ENCODE measurements at places on chromosomes 7 and 10.

GRCh38 chr7:43484678-43485395 is 98.1 kb upstream of the STK17A start:
- DNase-seq = no peak

DNA sequence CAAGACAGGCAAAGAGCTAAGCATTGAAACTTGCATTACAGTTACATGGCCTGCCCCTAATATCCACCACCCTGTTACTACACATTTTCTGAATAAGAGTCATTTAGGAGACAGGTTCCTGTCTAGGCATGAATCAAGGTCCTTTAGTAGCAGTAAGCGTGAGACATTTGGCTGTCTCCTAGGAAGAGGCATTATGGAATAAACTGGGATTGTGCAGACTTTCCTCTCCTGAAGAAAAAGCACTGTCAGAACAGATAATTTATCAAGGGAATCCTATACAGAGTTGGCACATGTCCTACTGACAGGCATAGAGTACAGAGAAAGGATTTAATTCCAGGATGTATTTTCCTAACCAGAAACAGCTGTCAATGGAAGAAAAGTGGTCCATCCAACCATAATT is 111.9 kb downstream of the INHBA start:
- DNase-seq = no peak

- DNase-seq = no peak
Measured at GRCh38 chr10:37268266-37268665, 142.9 kb downstream of the ANKRD30A start.

DNA sequence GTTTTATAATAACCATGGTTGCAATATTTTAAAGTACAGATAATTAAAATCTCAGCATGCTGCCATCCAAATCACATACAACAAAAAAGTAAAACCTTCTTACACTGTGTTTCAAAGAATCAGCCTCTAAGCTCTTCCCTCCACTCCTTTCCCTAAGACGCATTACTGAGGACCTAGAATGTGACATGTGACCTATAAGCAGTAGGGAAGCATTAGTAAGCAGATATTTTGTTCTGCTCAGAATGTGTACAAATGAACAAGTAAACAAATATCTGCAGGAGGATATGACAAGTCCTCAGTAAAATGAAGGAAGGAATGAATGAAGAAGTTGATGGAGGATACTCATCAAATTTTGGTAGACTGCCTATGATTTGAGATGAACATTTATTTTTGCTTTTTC is 49.1 kb downstream of the RAB11FIP2 start:
- no peak for DNase-seq

DNA sequence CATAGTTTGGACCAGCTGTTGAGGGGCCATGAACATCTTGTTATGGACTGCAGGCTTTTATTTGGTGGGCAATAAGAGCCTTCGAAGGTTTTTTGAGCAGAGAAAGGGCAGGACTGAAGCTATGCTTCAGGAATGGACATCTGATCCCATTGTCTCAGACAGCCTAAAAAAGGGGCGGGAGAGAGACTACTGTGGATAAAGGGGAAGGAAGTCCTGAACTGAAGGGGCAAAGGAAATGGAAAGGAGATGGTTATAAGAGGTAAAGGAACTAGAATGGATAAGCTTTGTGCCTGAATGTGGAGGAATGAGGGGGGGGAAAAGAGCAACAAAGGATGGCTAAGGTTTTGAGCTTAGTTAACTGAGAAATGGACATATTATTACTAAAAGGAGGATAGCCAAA is 172.5 kb downstream of the SKAP2 start:
- no peak for DNase-seq

DNA sequence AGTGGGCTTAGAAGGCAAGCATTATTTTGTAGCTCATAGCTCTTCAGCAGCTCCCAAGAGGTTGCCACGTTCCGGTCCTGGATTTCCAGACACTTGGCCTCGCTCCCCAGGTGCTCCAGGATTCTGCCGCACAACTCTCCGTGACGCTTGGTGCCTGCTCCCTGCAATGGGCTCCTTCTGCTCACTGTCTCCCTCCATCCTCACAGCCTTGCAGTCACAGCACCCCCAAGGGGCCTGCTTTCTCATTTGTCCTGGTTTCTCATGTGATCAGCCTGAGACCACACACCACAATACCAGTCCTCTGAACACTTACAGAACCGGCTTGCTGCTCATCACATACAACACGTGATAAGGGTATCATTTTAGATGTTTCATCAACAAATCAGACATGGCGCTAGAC is 9.8 kb downstream of the IGFBP3 start:
- DNase-seq = no peak

- DNase-seq = no peak
Measured at GRCh38 chr10:10591715-10592341, 425.8 kb upstream of the CELF2 start.

DNA sequence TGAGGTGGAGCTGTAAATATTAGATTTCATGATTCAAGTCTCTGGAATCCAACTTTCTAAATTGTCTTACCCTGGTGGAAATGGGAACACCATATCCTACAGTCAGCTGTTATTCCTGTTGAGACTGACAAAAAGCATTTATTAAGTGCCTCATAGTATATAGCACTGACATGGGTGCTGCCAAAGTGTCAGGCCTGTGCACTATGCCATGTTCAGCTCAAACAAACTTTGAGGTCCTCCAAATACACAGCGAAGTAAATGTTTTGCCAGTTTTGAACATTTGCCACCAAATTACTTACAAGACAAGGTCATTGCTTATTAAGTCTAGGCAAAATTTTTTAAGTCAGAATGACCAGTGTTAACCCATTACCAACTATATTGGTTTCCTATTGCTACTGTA is 162.9 kb upstream of the SLC25A13 start:
- DNase-seq = no peak

GRCh38 chr7:77442636-77443035 is 26.5 kb upstream of the GSAP start:
- DNase-seq = peak; percentile 36

DNA sequence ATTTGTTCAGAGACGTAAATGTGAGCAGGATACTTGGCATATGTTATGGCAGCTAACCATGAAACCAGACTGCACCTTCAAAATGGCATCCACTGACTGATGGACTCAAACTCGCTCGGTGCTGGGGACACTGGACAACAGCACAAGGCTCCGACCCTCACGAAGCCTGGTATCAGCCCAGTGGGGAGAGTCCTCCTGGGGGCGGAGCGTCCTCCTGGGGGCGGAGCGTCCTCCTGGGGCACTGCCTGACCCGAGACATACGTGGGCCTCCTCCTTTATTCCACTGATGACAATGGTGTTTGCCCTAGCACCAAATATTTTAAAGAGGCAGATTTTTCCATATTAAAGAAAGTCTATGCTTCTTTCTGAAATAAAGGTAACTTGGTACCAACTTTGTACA is 39.5 kb downstream of the ESYT2 start:
- DNase-seq = no peak

DNA sequence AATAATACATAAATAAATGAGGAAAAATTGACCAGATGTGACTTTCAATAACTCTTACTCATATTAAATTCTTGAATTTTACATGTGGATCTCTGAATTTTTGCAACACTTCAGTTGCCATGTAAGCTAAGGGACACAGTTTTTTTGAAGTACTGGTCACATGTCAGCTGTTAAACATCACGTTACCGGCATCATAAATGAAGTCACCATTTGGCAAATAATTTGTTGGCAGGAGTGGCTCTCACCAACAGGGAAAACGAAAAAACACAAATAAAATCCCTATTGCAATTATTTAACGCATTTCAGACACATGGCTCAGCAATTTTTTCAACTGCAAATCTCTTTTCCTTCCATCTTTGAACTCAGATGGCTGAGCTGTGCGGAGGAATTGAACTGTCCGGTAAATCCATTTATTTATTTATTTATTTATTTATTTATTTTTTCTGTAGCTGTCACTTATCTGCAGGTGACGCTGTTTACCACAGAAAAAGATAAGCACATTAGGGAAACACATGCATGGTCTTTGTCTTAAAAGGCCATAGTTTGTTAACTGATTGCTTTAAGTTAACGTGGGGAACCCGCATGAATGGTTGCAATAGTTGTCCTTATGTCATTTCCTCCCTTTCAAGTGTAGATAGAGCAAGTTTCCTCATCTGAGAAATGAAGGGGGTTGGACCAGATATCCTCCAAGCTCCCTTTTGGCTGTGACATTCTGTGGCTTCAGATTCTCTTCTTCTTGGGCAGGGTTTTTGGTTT is 64.7 kb upstream of the JAZF1 start:
- no peak for DNase-seq

- DNase-seq = no peak
Measured at GRCh38 chr7:153444641-153445040, 607.6 kb upstream of the DPP6 start.

DNA sequence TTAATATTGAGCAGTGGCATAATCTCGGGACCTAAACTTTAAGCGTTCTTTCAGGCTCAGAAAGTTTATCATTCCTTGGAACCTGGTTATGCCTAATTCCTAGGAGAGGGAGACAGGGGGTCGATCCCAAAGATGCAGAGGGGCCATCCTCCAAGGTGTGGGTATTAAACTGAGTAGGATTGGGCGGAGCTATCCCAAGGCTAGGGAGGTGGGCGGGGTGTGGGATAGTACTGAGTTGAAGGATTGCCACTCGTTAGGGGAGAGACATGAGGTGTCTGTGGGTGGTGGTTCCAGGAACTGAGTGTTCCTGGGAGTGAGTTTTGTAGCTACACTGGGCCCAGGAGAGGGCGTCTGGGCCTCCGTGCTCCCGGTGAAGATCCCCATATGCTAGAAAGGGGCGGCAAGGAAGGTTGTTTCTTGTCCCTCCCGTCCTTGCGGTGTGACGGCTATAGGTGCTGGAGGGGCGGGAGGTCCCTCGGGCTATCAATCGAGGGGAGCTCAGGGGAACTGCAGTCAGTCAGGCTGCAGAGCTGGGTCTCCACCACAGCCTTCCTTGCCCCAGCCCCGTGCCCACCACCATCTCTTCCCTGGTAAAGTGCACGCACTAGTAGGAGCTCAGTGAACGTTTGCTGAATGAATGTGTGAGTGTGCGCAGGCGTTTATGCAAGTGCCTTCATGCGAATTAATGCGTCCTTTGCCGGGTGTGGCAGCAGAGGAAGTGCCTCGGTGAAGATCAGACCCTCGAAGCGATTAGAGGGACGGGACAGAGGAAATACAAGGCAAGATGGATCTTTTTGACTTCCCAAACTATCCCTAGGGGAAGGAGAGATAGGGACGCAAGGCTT is 3.0 kb upstream of the HMX2 start:
- DNase-seq = no peak

- no peak for DNase-seq
Measured at GRCh38 chr7:151034312-151035025, 6.2 kb downstream of the ABCB8 start.

GRCh38 chr10:98925651-98926050 is 310.0 kb downstream of the HPSE2 start:
- DNase-seq = no peak

- DNase-seq = peak; percentile 39
Measured at GRCh38 chr7:117072620-117073118, 119.4 kb downstream of the ST7 start.

GRCh38 chr7:16989811-16990413 is 108.1 kb upstream of the AGR3 start:
- peak; percentile 45 for DNase-seq

DNA sequence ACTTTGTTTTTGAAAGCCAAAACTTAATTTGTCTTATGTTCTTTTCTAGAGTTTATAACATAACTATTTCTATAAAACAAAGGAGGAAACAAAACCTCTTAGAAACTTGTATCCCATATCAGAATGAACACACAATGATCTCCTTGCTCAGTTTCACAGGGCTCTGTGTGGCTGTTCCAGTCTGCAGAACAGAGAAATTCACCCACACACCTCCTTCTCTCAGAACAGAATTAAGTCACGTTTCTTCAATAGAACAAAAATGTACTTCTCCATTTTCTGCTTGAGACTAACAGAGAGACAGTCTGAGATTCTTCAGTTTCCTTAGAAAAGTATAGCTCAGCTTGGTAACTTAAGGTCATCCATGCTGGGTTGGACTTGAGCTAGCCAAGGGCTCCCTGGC is 15.8 kb upstream of the DOCK1 start:
- no peak for DNase-seq

DNA sequence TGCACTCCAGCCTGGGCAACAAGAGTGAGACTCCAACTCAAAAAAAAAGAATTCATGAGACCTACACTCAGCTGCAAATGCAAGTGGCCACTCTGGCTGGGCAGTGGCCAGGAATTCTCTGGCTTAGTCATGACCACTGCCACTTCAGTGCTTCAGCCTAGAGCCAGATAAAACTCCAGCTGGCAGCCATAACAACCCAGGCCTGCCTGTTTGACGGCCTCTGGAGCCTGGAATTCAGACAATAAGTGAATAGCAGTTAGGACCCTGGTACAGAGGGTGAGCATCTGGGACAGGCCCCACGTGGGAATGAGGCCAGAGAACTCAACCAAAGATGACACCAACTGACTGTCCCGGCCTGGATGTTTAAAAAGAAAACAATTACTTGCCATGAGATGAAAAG is 18.9 kb downstream of the RCC1L start:
- peak; percentile 91 for DNase-seq

- DNase-seq = peak; percentile 89
Measured at GRCh38 chr7:128031901-128032604, 816 bp upstream of the LRRC4 start.

- no peak for DNase-seq
Measured at GRCh38 chr10:100904917-100905316, 7.8 kb upstream of the SLF2 start.

- DNase-seq = no peak
Measured at GRCh38 chr10:104766341-104766740, 125.3 kb downstream of the SORCS3 start.

DNA sequence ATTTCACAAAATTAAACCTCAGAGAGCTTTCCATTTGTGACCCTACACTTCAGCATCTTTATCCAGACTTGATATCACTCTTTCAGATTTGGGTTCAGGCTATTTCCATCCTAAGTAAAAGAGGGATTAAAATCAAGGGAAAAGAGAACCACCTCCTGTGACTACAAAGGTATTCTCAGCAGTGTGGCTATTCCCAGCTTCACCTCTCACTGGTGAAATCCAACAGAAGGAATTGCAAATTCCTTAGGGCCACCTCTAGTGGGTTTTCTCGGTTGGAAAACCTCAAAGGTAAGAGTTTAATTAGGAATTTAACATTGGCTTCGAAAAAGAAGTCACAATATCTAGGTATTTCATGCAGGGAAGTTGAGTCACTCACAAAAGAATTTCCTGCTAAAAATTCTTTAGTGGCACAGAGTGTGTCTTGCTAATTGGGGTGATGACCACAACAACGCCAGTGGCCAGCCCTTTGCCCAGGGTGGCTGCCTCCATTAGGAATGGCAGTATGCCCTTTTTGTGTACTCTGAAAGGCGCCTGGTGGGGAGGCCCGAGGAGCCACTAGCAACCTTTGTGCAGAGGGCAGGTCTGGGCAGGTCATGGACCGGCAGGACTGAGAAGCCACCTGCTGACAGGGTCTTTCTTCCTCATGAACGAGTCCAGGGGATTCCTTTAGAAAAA is 52.2 kb downstream of the SEM1 start:
- no peak for DNase-seq

- peak; percentile 82 for DNase-seq
Measured at GRCh38 chr10:97475936-97476594, 22.2 kb downstream of the MMS19 start.

- no peak for DNase-seq
Measured at GRCh38 chr7:116200963-116201362, 9.4 kb upstream of the TES start.

GRCh38 chr10:112057072-112057471 is 126.5 kb downstream of the GPAM start:
- no peak for DNase-seq

Measured in GM03348 (cell line).